ENCODE measurements at places on chromosomes 11 and 22.
A peak's percentile ranks its signal among the peaks of the same experiment; 100 is the strongest.

GRCh38 chr22:17807578-17808410, 33.5 kb upstream of the BID start:
- H3K4me1 ChIP-seq: peaks cover 2% of the 10 kb centered on the region
- peak overlapping the region; percentile 4 for H3K27ac ChIP-seq
- H3K36me3 ChIP-seq: no peaks in the 10 kb centered on the region
- H3K27me3 ChIP-seq: peaks cover 5% of the 10 kb centered on the region
- no peak overlapping the region for H3K4me3 ChIP-seq
- no peak for DNase-seq

- H3K27me3 ChIP-seq: peaks cover 13% of the 10 kb centered on the region
- no peaks in the 10 kb centered on the region for H3K4me1 ChIP-seq
- H3K36me3 ChIP-seq: peaks cover 4% of the 10 kb centered on the region
- no peak overlapping the region for H3K27ac ChIP-seq
- H3K4me3 ChIP-seq: no peak overlapping the region
These were observed 91.5 kb downstream of the GGTLC2 start for GRCh38 chr22:22735695-22736611.

DNA sequence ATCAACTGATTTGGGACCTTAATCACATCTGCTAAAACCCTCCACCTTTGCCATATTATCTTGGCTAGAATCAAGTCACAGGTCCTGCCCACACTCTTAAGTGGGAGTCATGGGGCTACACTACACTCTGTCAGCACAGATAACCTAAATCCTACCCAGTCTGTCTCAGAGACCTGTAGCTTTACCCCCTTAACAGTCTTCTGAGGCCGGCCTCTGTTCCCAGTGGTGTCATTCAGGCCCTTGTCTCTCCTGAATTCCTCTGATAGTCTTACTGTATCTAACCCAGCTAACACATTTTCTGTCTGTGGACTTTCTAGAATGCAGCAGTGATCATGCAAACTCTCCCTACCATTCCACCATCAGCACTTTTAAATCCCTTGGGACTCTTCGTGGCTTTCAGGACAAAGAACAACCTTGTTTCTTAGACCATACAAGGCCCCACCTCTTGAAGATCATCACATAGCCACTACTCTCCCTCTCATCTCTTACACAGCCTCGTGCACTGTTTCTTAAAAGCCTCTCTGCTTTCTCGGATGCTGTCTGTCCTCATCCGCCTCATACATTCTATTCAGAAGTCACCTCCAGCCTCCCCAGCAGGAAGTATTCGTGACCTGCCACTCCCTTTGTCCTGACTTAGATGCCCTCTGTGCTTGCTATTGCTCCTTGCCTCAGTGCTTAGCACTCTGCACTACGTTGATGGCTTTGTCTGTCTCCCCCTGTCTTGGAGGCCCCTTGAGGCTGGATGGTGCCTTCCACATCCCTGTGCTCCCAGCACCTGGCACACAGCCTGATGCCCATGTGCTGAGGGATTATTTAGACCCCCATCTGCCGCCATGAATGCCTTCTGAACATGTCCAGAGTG, 57.9 kb downstream of the PANX1 start:
- H3K27ac ChIP-seq: no peak overlapping the region
- peaks cover 2% of the 10 kb centered on the region for H3K27me3 ChIP-seq
- no peak overlapping the region for H3K4me3 ChIP-seq
- H3K4me1 ChIP-seq: peaks cover 7% of the 10 kb centered on the region

DNA sequence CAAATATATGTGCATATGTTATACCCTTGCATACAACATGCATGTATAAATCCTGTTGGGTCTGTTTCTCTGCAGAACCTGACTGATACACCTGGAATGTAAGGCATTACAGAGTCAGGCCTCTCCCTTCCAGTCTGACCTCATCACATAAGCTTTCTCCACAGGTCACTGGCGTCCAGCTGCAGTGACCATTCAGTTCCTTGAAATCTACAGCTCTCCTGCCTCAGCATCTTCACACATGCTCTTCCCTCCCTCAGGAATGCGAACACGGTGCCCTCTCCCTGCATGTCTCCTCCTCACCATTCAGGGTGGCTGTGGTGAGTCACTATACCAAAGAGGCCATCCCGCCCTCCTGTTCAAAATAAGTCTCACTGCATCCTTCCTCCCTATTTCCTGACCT, 657.8 kb upstream of the B3GAT1 start:
- no peak for DNase-seq
- H3K4me3 ChIP-seq: no peak overlapping the region
- H3K27ac ChIP-seq: no peak overlapping the region
- H3K27me3 ChIP-seq: peaks cover 6% of the 10 kb centered on the region
- peaks cover 12% of the 10 kb centered on the region for H3K4me1 ChIP-seq
- no peaks in the 10 kb centered on the region for H3K36me3 ChIP-seq

- no peak for DNase-seq
- no peaks in the 10 kb centered on the region for H3K4me1 ChIP-seq
- H3K27me3 ChIP-seq: no peaks in the 10 kb centered on the region
- no peak overlapping the region for H3K27ac ChIP-seq
- H3K4me3 ChIP-seq: no peak overlapping the region
These were observed 556.1 kb downstream of the SOX6 start for GRCh38 chr11:15800111-15800800.

DNA sequence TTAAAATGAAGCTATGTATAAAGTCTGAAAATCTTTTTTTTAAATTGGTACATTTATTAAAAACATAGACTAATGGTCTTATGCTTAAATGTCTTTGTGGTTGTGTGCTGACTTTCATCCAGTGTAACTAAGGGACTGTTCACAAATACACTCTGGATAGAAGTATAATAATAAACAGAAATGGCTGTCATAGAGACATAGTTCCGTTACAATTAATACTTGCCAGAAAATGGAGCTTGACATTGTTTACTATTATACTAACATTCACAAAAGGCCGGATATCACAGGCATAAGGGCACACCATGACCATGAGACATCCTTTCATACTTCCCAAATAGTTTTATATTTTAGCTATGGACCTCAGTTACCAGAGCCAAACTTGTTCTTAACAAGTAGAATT, 161.3 kb downstream of the DDX10 start:
- peaks cover 7% of the 10 kb centered on the region for H3K36me3 ChIP-seq
- H3K4me3 ChIP-seq: no peak overlapping the region
- no peaks in the 10 kb centered on the region for H3K4me1 ChIP-seq
- no peak for DNase-seq

DNA sequence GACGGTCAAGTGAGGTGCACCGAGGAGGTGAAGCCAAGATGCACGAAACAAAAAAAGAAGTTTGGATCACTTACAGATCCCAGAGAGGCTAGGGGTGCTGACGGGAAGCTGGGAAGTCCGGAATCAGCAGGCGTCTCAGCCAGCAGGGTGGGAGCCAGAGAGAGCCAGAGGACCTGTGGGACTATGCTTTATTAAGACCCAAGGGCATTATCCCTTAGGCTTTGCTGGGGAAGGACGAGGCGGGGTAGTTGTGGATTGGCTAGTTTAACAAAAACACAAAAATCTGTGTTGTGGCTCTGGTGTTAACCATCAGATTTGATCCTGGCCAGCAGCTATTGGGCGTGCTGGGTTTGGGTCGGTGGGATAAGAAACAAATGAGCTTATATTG, 427.1 kb downstream of the DYNC2H1 start:
- peak overlapping the region; percentile 91 for H3K27ac ChIP-seq
- peak overlapping the region; percentile 32 for H3K4me3 ChIP-seq
- peaks cover 25% of the 10 kb centered on the region for H3K4me1 ChIP-seq

- H3K27ac ChIP-seq: no peak overlapping the region
- peaks cover 2% of the 10 kb centered on the region for H3K4me1 ChIP-seq
- peaks cover 21% of the 10 kb centered on the region for H3K36me3 ChIP-seq
These were observed 27.6 kb upstream of the TOLLIP start for GRCh38 chr11:1336836-1337646.

- H3K4me1 ChIP-seq: peaks cover 3% of the 10 kb centered on the region
- H3K27ac ChIP-seq: no peak overlapping the region
- H3K36me3 ChIP-seq: no peaks in the 10 kb centered on the region
- no peak for DNase-seq
These were observed 34.7 kb downstream of the RTN3 start for GRCh38 chr11:63716046-63716445.

DNA sequence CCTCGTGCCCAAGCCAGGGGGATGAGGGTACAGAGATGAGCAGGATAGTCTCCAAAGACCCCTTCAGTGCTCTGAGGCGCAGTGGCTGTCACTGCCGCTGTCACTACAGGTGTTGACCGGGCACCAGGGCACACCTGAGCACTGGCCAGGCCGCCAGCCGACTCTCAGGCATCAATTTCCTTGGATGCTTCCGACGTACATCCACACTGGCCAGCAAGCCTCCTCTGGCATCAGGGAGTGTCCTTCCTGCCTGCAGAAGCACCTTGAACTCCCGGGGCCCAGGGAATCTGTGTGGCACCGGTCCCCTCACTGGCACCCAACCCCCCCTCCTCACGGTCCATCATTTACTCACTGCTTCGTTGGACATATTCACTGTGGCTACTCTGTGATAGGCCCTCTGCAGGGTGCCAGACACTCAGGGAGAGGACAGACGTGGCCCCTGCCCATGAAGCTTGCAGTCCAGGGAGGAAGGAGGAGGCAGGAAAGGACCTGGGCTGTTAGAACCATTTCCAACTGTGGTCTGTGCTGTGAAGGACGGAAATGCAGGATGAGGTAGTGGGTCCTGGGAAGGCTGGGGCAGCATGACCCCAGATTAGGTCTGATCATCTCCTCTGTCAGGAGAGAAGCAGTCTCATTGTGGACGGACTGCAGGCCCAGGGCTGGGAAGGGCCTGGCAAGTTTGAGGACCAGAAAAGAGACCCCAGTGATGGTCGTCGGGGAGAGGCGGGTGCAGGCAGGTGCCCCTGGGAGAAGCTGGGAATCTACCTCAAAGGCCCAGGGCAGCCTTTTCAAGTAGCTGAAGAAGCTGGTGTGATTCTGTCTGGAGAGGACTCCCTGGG, 46.3 kb upstream of the ANO1 start:
- no peak overlapping the region for H3K27ac ChIP-seq
- H3K36me3 ChIP-seq: peaks cover 1% of the 10 kb centered on the region
- no peak for DNase-seq
- H3K4me3 ChIP-seq: no peak overlapping the region
- H3K4me1 ChIP-seq: peaks cover 7% of the 10 kb centered on the region

DNA sequence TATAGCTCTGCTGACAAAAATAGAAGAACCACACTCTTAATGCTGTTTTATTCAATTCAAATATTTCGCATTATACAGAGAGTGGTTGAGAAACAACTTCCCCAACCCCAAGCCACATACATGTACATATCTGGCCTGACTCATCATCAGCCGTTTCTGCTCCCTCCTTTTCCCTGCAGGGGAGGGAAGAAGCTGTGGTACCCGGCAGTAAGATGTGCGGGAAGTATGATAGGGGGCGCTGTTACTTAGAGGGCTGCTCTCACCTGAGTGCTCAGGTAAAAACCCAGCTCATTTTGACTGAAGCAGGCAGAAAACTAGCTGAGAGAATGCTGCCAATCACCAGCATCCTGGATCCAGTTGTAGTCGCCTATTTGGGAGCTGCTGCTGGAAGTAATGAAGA, 85.5 kb downstream of the NELL1 start:
- no peak overlapping the region for H3K27ac ChIP-seq
- H3K27me3 ChIP-seq: no peaks in the 10 kb centered on the region
- H3K4me3 ChIP-seq: no peak overlapping the region
- H3K36me3 ChIP-seq: no peaks in the 10 kb centered on the region
- no peaks in the 10 kb centered on the region for H3K4me1 ChIP-seq

- no peak for DNase-seq
- H3K4me3 ChIP-seq: no peak overlapping the region
- H3K27me3 ChIP-seq: peaks cover 6% of the 10 kb centered on the region
- H3K27ac ChIP-seq: no peak overlapping the region
These were observed 273.7 kb downstream of the C11orf87 start for GRCh38 chr11:109695696-109696095.

- no peak overlapping the region for H3K4me3 ChIP-seq
- no peak overlapping the region for H3K27ac ChIP-seq
- H3K4me1 ChIP-seq: no peaks in the 10 kb centered on the region
- H3K27me3 ChIP-seq: no peaks in the 10 kb centered on the region
These were observed 78.5 kb downstream of the LUZP2 start for GRCh38 chr11:24575392-24575791.

GRCh38 chr11:111814106-111814505, 47.9 kb upstream of the PPP2R1B start:
- H3K36me3 ChIP-seq: no peaks in the 10 kb centered on the region
- H3K27me3 ChIP-seq: peaks cover 5% of the 10 kb centered on the region
- no peak for DNase-seq

DNA sequence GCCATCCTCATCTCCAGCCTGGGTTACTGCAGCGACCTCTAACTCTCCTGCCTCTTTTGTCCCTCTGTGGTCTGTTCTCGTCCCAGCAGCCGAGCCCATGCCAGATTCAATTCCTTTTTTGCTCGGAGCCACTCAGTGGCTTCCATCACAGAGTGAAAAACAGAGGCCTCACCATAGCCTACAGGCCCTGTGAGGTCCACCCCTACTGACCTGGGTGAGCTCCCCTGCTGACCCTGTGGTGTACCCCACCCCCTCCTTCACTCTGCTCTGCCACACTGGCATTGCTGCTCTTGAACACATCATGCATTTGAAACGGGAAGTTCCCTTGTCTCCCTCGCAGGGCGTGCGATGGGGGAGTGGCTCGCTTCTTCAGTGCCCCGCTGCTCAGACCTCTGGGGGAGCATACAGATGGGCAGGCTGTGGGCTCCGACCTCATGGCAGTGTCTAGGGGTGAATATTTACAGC, 2.1 kb downstream of the AIP start:
- no peaks in the 10 kb centered on the region for H3K4me1 ChIP-seq
- H3K4me3 ChIP-seq: peak overlapping the region; percentile 52
- H3K27me3 ChIP-seq: peaks cover 5% of the 10 kb centered on the region
- no peak for DNase-seq
- no peaks in the 10 kb centered on the region for H3K36me3 ChIP-seq

DNA sequence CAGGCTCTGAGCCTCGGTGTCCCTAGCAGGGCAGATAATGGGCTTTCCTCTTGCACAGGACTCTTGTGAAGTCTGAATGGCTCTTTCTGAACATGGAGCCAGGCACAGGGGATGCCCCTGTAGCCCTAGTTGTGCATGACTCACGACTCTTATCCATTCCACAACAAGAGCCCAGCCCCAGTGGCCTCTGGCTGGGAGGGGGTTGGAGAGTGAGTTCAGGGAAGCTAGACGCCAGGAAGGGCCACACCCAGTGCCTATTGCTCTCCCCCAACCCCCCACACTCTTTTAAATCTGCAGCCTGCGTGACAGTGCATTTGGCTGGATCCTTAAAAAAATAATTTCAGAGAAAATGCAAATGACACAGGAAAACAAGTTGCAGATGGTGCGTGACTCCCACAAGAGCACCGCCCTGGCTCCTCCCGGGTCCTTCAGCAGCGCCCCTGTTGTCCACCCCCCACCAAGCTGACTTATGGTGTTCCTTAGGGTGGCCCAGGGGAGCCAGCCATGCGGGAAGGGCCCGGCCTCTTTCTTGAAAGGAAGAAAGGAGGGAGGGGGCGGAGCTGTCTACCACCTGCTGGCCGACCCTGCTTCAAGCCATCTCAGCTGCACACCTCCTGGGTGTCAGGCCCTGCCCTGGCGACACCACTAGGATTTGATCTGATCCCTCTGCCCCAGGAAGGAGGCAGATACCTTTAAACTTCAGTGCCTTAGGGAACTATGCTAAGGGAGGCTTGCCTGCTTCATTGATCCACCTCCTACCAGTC, 74.7 kb downstream of the MN1 start:
- no peak overlapping the region for H3K27ac ChIP-seq
- peaks cover 5% of the 10 kb centered on the region for H3K36me3 ChIP-seq
- H3K4me1 ChIP-seq: peaks cover 4% of the 10 kb centered on the region
- no peak overlapping the region for H3K4me3 ChIP-seq
- DNase-seq: no peak

- H3K27me3 ChIP-seq: no peaks in the 10 kb centered on the region
- H3K4me3 ChIP-seq: no peak overlapping the region
- no peak overlapping the region for H3K27ac ChIP-seq
- H3K4me1 ChIP-seq: no peaks in the 10 kb centered on the region
These were observed 137.7 kb upstream of the BLID start for GRCh38 chr11:122253589-122254231.

GRCh38 chr11:46298699-46299433, 21.4 kb downstream of the CREB3L1 start:
- no peaks in the 10 kb centered on the region for H3K4me1 ChIP-seq
- no peak overlapping the region for H3K4me3 ChIP-seq
- peaks cover 4% of the 10 kb centered on the region for H3K27me3 ChIP-seq
- no peaks in the 10 kb centered on the region for H3K36me3 ChIP-seq
- DNase-seq: no peak
